HFF-Myc (cell line): ENCODE measurements at places on chromosomes 13 and 19.

DNA sequence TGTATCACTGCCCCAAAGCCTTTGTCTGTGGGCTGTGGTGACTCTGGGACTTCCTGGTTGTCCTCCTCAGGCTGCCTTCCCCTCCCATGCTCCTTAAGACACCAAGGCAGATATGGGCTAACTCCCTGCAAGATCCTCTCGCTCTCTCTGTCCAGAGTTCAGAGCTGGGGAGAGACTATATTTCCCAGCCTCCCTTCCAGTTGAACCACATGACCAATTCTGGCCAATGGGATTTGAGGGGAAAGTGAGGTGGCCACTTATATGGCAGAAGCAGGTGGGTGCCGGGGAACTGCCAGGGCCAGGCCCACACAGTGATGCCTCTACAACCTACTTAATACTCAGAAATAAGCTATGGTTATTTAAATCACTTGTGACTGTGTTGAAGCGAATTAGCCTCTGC, 16.2 kb upstream of the ANGPTL8 start:
- no peak for DNase-seq

GRCh38 chr19:36032251-36033104, at the start of gene CLIP3:
TSS of gene CLIP3 (minus strand) at chr19:36032873. CDS start at chr19:36032357, 516 bp downstream.
- DNase-seq, result no peak

DNA sequence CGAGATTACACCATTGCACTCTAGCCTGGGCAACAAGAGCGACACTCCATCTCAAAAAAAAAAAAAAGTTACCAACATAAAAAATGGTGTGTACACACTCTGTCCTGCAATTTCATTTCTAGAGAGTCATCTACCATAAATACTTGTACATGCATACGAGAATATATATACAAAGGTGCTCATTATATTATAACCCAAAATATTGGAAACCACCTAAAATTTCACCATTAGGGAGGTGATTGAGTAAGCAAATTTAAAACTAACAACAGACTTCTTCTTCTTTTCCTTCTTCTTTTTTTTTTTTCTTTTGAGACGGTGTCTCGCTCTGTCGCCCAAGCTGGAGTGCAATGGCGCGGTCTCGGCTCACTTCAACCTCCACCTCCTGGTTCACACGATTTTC, 7.4 kb upstream of the C5AR1 start:
- no peak for DNase-seq

DNA sequence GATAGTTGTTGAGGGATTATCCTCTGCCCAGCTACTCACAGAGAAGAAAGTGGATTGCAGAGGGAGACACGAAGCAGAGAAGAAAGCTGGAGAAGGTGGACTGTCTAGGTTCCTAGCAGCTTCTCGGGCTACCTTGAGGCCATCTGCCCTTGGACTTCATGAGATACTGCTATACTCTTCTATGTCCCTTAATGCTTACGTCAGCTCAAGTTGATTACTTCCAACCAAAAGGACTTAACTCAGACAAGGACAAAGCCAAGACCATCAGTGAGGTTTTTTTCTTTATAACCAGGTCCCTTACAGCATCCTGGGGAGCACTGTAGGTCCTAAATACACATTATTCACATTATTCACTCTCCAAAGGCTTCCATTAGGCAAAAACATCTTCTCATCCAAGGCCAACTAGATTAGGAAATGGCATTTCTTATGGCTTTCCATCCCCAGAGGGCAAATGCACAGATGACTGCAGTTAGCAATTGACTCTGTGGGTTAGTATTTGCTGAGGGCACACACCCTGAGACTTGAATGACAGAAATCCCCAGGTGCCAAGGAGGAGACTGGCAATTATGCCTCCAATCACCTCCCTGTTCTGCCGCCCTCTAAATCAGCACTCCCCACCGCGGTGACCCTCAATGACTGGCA, 4.1 kb upstream of the UBE2L5 start:
- no peak for DNase-seq

DNA sequence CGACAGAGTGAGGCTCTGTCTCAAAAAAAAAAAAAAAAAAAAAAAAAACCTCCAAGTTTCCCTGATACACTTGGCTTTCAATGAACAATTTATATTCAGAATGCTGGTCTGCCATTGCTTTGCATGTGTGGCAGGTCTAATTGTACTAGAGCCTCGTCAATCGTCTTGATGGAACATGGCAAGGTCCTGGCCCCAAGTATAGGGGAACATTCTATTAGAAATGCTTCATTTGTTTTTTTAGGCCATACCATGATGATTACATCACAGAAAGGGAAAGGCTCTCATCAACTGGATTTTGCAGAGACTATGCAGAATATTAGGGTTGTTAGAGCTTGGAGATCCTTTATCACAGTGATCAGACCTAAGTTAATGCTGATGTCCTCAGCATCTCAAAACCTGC, 28.0 kb downstream of the SPRY2 start:
- DNase-seq, result no peak

GRCh38 chr13:24511019-24511815, 1.4 kb downstream of the PARP4 start:
- peak; percentile 73 for DNase-seq

- no peak for DNase-seq
These were observed 96.3 kb downstream of the DACH1 start for GRCh38 chr13:71770710-71771109.

GRCh38 chr13:56773148-56773547, 367.6 kb upstream of the PRR20A start:
- DNase-seq, result no peak

DNA sequence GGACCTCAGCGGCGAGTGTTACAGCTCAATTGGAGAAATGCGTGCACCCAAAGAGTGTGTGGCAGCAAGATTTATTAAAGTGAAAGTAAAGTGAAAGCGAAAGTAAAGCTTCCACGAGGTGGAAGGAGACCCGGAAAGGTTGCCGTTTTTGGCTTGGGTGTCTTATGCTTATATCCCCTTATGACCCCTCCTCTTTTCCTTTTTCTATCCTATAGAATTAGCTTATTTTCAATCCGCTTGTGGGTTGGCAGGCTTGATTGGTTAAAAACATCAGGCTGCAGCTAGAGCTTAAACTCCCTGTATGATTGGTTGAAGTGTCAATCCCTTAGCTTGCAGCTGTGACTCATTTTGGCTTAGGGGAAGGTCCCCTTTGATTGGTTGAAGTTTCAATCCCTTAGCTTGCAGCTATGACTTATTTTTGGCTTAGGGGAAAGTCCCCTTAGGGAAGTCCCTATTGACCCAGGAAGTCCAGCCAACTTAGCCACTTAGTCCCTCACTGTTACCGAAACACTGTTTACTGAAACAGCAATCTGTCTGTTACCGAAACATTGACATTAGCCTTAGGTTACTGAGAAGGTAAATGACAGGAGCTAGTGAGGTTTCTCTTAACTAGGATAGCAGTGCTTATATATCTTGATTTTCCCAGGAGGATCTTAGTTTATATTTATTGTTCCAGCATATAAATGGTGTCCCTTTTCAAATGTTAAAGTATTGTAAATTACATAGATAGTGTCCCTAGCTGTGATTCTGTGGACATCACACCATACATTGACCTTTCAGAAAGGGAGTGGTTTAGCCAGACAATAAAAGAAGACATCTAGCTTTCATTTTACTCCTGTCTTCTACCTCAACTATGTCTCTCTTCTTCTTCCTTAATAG, 575.8 kb downstream of the DACH1 start:
- DNase-seq, result no peak

DNA sequence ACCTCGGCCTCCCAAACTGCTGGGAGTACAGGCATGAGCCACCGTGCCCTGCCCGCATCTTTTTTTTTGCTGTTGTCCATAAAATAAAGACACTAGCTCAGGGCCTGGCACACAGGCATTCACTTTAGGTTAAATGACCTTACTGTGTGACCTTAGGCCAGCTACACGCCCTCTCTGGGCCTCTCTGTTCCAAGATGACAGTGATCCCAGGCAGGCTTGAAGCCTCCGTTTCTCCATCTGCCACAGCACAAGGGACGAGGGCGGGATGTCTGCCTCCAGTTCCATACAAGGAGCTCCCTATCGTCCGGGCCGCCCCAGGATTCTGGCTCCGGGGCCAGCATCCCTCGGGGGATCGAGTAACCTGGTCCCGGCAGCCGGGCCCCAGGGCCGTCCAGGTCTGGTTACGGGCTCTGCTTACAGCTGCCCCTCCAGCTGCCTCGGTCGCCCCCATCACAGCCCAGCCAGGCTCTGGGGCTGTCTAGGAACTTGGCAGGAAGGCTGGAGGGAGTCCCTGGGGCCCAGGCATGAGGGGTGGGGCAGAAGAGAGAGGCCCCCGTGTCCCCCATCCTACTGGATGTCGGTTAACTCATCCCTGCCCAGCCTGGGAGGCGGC, 11.9 kb upstream of the SEMA6B start:
- no peak for DNase-seq

DNA sequence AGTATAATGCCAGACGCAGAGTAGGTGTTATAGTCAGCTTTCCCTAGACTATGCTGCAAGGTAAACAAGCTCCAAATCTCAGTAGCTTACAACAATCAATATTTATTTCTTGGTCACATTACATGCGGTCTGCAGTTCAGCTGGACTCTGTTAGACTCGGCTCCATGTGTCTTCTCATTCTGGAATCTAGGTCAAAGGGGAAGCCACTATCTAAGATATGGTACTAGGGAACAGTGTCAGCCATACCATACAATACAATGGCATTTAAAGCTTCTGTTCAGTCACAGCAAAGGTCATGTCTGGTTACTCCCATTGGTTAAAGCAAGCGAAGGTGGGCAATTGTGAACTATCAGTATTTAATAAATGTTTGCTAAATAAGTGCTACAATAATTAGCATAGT, 65.3 kb upstream of the SERTM1 start:
- DNase-seq, result no peak

DNA sequence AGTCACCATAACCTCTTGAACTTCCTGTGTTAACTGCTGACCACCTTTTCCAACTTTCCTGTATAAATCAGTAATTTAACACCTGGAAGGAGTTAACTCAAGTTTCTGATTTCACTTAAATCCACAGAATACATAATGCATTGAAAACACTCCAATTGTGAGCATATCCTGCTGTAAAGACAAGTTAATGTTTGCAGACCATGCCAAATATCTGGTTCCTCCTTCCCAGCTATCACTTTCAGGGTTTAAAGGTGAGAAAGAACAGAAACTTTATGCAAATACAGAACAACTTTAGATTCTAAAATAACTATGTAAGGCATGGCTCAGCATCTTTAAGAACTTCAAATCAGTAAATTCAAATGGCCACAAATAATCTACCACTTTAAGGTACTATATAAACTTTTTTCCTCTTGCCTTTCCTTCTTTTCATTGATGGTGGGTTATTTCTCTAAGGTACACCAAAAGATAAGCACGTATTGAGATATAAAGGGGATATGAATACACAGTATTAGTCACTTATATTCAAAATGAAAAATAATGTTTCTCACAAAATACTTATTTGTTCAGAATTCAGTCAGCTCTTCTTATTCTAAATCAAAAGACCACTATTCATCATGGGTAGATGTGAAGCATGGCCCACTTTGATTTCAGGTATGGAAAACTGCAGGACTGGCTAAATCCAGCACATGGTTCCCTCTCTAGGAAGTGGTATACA, 6.6 kb upstream of the TPTE2 start:
- no peak for DNase-seq

DNA sequence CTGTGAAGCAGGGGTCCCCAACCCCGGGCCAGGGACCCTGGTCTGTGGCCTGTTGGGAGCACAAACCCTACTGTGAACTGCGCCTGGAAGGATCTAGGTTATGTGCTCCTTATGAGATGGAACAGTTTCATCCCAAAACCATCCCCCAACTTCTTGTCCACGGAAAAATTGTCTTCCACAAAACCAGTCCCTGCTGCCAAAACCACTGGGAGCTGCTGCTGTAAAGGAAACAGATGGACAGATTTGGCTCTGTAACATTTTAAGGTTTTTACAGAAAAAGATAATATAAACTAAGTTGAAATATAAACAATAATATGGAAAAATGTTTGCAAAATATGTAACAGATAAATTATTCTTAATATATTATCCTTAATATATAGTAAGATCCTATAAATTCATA, 73.7 kb downstream of the COG6 start:
- no peak for DNase-seq

GRCh38 chr19:2275588-2276428, 6.2 kb downstream of the PEAK3 start:
- no peak for DNase-seq

- peak; percentile 3 for DNase-seq
These were observed 194.7 kb downstream of the B3GLCT start for GRCh38 chr13:31394506-31394905.

- no peak for DNase-seq
These were observed 1487.7 kb downstream of the EFNB2 start for GRCh38 chr13:105047676-105048295.

DNA sequence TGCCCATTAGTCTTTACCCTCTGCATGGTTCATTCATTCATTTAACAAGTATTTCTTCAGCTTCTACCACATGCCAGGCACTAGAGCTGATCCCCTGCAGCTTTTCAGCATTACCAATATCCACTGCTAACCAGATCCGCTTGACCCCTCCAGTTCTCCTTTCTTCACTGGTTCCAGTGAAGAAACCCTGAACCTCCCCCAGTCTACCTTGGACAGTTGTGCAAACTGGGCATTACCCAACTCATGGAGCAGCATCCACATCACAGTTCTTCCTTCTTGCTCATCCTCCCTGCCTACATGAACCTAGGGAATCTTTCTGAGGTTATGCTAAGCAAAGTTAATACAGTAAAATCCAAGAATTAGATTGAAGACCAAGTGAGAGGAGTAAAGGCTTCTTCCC, 78.7 kb upstream of the SERP2 start:
- no peak for DNase-seq

GRCh38 chr19:19067276-19068072, 3.7 kb downstream of the SLC25A42 start:
- no peak for DNase-seq

- DNase-seq, result no peak
These were observed 22.9 kb downstream of the WDFY2 start for GRCh38 chr13:51607165-51607564.
